Smooth muscle cell of bladder (primary cell): ENCODE measurements at places on chromosomes 16 and 17. TPM values are rescaled to one million over a fixed set of nuclear protein-coding genes. Genes with fewer than 3 reads are reported as not detected.

The IGSF6 gene
- not detected in 2 replicates for total RNA-seq

The G6PC1 gene
- total RNA-seq, result not detected in 2 replicates

The KCTD19 gene
- under 0.01 and 0.14 TPM in 2 replicates for total RNA-seq

The PDK2 gene
- 16.6 and 21.4 TPM in 2 replicates for total RNA-seq

The PIMREG gene
- total RNA-seq, result 2.7 and 4.3 TPM in 2 replicates
